ENCODE measurements at places on chromosomes 3 and 15.

- no peak for DNase-seq
Observed at GRCh38 chr3:85660451-85660850, 701.7 kb downstream of the CADM2 start.

GRCh38 chr15:99135194-99135593 is 30.3 kb downstream of the SYNM start:
- DNase-seq = peak; percentile 70

- no peak for DNase-seq
Observed at GRCh38 chr3:152315623-152316022, 46.9 kb downstream of the MBNL1 start.

DNA sequence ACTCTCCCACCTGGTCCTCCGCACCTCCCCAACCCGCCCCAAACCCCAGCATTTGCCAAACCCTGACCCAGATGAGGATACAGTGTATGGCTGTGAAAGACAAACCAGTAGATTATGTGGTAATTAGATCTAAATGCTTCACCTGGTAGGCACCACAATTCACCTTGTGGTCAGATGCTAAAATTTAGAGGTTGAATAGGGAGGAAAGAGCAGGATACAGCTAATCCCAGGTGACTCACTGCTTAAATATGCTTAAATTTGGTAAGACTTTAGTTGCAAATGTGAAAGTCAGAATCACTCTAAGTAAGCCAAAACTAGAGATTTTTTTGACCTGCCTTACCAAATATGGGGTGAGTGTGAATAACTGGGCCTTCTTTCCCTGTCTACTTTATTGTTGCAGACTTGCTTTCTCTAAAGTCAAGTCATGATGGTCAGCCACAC is 105.5 kb downstream of the MME start:
- peak; percentile 27 for DNase-seq

GRCh38 chr15:90106522-90107117 is 4.4 kb upstream of the IDH2 start:
- peak; percentile 75 for DNase-seq

- no peak for DNase-seq
Observed at GRCh38 chr3:52121813-52122212, 32.4 kb downstream of the POC1A start.

GRCh38 chr3:13894807-13895154 is 14.9 kb upstream of the WNT7A start:
- DNase-seq = no peak

DNA sequence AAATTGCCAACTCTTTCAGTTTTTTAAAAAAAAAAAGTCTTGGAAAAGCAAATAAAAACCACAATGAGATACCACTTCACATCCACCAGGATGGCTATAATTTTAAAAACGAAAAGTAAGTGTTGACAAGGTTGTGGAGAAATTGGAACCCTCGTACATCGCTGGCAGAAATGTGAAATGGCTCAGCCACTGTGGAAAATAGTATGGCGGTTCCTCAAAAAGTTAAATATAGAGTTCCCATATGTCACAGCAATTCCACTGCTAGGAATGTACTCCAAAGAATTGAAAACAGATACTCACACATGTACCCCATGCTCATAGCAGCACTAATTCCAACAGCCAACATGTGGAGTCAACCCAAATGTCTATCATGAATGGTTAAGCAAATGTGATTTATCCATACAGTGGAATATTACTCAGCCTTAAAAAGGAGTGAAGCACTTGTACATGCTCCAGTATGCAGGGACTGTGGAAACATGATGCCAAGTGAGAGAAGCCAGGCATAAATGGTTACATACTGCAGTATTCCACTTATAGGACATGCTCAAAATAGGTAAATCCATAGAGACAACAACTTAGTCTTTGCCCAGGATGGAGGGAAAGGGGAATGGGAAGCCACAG is 73.8 kb upstream of the PCSK6 start:
- no peak for DNase-seq

- no peak for DNase-seq
Observed at GRCh38 chr3:195257454-195258448, 13.2 kb downstream of the XXYLT1 start.

GRCh38 chr3:61928039-61928438 is 366.7 kb downstream of the PTPRG start:
- DNase-seq = no peak

DNA sequence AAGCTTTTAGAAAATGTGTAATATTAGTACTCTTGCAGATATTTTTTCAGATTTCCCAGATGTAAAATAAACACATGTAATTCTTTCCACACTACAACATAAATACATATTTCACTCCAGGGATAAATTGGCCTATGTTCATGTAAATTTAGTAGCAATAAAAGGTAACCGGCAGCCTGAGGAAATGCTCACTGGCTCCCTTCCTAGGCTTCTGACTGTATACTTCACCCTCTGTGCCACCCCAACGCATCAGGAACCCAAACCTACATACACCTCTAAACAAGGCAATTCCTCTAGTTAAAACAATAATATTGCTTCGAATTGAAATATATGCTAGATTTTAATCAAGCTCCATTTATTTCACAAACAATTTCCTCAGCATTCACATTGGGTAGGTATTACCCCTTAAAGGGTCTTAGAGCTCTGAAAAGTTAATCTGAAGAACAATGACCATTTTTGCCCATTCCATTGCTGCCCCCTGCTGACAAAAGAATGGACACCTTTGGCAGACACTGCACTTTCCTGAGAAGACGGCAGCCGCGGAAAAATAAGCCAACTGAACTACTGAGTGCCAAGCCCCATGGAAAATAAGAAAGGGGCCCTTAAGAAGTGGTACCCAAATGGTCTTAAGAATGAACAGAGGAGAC is 212.5 kb downstream of the OSBPL10 start:
- peak; percentile 65 for DNase-seq

GRCh38 chr15:29141308-29142128 is 128.1 kb downstream of the NSMCE3 start:
- no peak for DNase-seq

DNA sequence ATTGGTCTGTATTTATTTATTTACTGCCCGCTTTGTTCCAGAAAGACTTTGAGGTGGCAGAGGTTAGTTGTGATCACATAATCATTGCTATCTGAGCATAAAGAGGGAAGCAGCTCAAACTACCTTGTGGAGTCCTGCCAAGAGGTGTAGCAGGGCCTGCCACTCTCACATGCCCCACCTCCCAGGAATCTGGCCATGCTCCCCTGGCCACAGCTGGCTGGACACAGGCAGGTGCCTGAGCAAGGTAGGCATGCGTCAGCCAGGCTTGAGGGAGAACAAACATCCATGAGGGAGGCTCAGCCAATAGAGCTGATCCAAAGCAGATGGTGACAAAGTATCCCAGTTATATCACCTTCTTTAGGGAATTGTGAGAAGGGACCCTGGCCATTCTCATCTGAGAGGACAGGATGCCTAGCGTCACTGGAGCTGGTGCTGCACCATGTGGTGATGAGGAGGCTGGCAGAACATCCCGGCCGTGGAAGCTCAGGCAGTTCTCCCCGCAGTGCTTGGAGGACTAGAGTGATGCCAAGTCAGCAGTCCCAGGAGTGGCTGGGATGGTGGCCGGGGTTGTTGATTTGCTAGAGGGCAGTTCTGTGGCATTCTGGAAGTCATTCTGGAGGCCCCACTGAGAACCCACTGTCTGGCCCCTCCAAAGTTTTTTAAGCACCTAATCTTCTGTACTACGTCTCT is 6.8 kb upstream of the POLG start:
- DNase-seq = peak; percentile 35

GRCh38 chr3:73499787-73500186 is 125.0 kb downstream of the PDZRN3 start:
- DNase-seq = no peak

DNA sequence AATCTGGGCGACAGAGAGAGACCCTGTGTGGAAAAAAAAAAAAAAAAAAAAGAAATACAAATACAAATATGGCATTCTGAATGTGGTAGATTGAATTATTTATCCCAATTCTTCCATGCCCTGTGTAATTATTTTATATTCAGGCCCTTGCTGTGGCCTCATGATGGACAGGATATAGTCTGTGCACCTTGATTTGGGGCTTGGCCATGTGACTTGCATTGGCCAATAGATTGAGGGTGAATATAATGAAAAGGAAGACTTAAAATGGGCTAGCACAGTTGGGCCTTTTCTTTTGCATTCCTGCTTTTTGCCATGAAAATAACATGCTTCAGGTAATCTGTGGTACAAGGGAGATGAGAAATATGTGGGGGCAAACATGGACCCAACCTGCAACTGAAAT is 27.1 kb upstream of the IGF2BP2 start:
- DNase-seq = no peak

Data from PC-3 (cell line).